ENCODE measurements at places on chromosomes 1 and 21. TPM values are rescaled to one million over a fixed set of nuclear protein-coding genes. Genes with fewer than 3 reads are reported as not detected.

GRCh38 chr1:51422367-51423072, 92.2 kb upstream of the TTC39A start:
- DNase-seq, result no peak
- H3K4me3 ChIP-seq, result no peak overlapping the region
- H3K27ac ChIP-seq, result no peak overlapping the region
- H3K36me3 ChIP-seq, result peaks cover 65% of the 10 kb centered on the region

DNA sequence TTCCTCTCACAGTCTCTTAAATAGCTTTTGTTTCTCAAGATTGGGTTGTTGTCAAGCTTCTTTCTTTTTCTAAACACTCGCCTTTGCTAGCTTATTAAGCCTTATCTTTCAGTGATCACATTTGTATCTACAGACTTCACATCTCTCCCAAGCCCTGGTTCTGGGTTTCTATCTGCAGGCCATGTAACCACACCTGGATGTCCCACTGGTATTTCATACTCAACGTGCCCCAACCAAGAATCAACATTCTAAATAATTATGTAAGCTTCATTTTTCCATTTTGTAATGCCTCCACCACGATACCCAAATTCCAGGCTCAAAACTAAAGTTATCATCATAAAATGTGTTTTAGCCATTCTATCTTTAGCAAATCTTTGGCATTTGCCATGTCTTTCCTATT, 372.2 kb downstream of the USH2A start:
- H3K27ac ChIP-seq, result no peak overlapping the region
- no peaks in the 10 kb centered on the region for H3K36me3 ChIP-seq

- H3K27ac ChIP-seq, result no peak overlapping the region
- H3K27me3 ChIP-seq, result no peaks in the 10 kb centered on the region
- H3K4me3 ChIP-seq, result no peak overlapping the region
- peaks cover 2% of the 10 kb centered on the region for H3K36me3 ChIP-seq
- no peak for DNase-seq
- H3K4me1 ChIP-seq, result peaks cover 7% of the 10 kb centered on the region
Measured at GRCh38 chr1:19758227-19758830, 41.4 kb downstream of the TMCO4 start.

DNA sequence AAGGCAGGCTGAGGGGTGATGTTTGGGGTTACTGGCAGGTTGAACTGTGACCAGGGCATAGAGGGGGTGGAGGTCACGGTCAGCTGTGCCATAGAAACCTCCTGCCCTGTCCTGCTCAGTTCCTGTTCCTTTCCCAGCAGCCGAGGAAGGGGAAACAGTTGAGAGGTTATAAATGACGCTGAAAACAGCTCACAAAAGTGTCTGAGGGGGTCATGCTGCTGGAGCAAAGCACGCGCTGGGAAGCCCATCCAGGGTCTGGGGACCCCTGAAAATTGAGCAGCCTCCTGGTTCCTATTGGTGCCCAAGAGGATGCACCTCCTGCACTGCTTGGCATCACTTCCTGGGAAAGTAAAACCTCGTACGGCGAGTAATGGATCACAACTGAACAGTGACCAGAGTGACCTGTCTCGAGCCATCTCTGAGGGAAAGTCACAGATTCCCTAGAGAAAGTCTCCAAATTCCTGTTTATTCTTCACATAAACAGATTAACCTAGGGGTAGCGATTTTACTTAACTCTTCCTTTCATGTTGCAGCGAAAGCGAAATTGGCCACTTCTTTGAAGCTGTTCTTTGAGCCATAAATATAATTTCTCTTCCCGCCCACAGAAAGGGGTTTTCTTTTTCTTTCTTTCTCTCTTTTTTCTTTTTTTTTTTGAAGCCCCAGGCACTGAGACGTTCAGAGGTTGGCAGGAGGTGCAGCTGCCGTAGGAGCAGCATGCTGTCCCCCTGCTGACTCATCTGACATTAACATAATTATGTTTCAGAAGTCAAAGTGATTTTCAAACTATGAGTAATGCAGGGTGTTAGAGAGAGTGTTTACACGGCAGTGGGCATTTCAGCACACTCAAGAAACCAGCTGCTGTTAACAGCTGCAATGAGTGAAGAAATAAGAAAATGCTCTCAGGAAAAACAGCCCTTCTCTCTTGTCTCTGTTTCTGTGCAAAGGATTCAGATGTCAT, 41.8 kb upstream of the ATF3 start:
- H3K4me1 ChIP-seq, result peaks cover 27% of the 10 kb centered on the region
- peak overlapping the region; percentile 99 for H3K27ac ChIP-seq
- H3K27me3 ChIP-seq, result peaks cover 18% of the 10 kb centered on the region
- no peaks in the 10 kb centered on the region for H3K36me3 ChIP-seq
- peak overlapping the region; percentile 86 for H3K4me3 ChIP-seq

The CA6 gene
- 0.25 TPM for total RNA-seq

The ATP5PF gene
- 143 TPM for total RNA-seq

The FUBP1 gene
- 193 TPM for total RNA-seq

Data from activated CD4-positive, alpha-beta T cell treated with anti-CD3 and anti-CD28 coated beads, Interleukin-2, amount 10 ng/mL, durations not matched to agents 7 days and 5 days (primary cell).